ENCODE measurements at places on chromosomes 5 and 9.
A peak's percentile ranks its signal among the peaks of the same experiment; 100 is the strongest.

- DNase-seq, result no peak
Measured at GRCh38 chr5:124704594-124705284, 41.7 kb downstream of the ZNF608 start.

GRCh38 chr9:137372693-137373610 is 50.0 kb downstream of the EXD3 start:
- no peak for DNase-seq

- peak; percentile 28 for DNase-seq
Measured at GRCh38 chr5:149434162-149435014, 55.3 kb upstream of the IL17B start.

- DNase-seq, result peak; percentile 70
Measured at GRCh38 chr9:136902259-136902821, 16.0 kb downstream of the TRAF2 start.

DNA sequence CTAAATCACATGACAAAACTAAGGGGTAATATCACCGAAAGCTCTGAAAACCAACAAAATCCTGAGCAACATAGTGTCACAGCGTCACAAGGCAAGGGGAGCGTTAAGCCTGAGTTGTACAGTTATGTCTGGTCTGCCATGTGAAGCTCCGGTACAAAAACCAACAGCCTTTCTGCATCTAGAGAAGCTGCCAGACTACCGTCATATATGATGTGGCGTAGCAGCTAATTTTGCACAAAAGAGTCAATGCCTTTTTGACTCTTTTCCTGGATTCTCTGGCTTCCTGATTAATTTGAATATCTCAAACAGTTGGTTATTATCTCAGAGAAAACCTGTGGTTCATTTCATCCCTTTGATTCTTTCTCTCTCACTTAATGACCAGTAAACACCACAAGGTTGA is 16.0 kb upstream of the ATP10B start:
- no peak for DNase-seq

All from activated CD4-positive, alpha-beta T cell treated with anti-CD3 and anti-CD28 coated beads, Interleukin-2, amount 50 U/mL, for 24 hours (primary cell).